Activated CD8-positive, alpha-beta memory T cell treated with anti-CD3 and anti-CD28 coated beads for 48 hours (primary cell): ENCODE measurements at places on chromosomes 4 and X.

GRCh38 chrX:16958356-16958755 lies 11.9 kb downstream of the REPS2 start:
- no peak for DNase-seq

DNA sequence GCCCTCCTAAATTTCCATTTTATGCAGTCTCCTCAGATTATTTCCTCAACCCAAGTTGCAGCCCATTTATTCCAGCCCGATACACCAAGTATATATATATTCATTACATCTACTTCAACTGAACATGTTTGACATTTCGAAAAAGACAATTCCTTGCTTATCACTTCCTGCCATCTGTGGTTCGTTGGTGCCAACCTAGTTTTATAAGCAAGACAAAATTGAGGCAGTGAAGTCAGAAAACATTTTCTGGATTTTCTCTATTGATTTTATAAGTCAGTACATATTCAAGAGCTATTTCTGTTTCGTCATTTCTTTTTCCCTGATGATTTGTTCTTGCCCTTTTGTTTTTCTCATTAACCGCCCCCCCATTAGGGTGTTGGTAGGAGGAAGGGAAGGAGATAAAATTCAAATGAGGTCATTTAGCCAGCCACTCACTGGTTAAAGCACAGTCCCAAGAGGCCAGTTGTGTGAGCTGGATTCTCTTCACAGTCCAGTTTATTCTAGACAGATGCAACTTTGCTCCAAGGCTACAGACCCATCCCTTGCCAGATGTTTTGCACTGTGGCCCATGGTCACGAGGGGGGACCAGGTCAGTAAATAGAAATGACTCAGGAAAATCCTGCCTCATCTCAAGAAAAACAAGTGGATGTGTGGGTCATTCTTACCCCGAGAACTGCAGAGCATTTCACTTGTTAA lies 20.3 kb upstream of the VEGFD start:
- no peak for DNase-seq

DNA sequence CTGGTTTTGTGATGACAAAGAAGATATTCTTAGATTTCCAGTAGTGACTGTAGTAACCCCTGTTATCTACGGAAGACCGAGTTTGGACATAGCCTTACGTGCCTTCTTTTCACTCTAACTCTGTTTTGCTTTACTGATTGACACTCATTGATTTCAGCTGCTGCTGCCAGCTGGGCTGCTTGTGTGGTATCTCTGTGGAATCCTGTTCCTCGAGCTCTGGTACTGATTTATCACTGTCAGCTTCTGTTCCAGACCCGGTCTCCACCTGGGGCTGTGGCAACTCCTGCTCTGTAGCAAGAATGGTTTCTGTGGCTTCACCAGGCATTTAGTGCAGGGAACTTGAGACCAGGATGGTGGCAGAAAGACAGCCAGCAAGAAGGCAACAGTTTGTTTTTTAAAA lies 24.6 kb upstream of the LAP3 start:
- no peak for DNase-seq

DNA sequence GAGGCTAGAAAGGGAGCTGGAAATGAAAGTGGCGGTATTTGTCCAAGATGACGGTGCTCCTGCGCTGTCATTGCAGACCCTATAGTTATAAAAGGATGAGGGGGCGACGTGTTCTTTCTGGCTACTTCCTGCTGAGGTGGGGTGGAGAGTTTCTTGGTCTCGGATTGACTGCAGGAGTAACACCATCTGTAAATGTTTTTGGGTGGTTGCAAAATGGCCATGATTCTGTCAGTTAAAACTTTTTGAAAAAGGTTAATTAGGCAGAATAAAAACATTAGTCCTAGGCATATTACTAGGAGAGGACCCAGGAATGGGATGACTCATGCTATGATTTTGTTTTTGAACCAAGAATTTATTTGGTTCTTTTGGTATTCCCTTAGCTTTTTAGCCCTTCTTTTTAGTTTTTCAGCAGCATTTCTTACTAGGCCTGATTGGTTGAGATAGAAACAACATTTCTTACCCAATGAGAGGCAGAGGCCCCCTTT lies 53.1 kb downstream of the USP11 start:
- no peak for DNase-seq

- DNase-seq = no peak
Observed at GRCh38 chr4:124902001-124902515, 189.5 kb upstream of the ANKRD50 start.

DNA sequence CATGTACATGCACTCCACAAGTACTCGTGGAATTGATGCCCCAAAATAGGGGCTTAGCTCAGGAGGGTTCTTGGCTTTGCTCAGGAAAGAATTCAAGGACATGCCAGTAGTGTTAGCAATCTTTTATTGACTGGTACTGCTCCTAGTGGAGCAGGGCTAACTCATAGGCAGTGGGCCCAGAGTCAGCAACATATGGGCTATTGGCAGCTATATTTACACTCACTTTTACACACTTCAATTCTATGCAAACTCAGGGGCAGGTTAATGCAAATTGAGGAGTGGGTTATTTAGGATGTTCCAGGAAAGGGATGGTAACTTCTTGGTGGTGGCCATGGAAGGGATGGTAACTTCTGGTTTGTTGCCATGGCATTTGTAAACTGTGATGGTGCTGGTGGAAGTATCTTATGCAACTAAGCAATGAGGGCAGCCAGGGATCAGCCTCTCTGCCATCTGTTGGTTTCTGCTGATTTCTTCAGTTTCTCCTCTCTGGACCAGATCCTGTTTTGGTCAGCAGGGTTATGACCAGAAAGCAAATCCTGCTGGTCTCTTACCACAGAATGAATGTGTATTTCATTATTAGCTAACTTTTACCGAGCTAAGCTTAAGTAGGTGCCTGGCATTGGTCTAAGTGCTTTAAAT lies 69.2 kb upstream of the FAT1 start:
- DNase-seq = no peak

- DNase-seq = no peak
Observed at GRCh38 chr4:144556636-144557035, 89.3 kb upstream of the HHIP start.

DNA sequence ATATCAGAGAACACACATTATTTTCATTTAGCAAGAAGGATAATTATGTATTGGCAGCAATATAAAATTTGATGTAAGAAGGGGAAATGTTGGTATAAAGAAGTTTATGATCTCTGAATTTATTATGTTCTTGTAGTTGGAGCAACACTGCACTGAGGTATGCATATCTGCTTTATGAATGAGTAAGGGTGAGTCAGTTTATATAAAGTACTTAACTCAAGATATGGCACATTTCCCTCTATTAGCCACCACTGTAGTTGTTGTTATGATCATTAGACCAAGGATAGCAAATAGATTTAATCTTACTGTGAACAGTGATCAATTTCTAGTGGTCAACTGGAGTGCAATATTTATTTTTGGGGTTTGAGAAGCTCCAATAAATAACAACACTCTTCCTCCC lies 66.6 kb downstream of the SNX25 start:
- DNase-seq = no peak

DNA sequence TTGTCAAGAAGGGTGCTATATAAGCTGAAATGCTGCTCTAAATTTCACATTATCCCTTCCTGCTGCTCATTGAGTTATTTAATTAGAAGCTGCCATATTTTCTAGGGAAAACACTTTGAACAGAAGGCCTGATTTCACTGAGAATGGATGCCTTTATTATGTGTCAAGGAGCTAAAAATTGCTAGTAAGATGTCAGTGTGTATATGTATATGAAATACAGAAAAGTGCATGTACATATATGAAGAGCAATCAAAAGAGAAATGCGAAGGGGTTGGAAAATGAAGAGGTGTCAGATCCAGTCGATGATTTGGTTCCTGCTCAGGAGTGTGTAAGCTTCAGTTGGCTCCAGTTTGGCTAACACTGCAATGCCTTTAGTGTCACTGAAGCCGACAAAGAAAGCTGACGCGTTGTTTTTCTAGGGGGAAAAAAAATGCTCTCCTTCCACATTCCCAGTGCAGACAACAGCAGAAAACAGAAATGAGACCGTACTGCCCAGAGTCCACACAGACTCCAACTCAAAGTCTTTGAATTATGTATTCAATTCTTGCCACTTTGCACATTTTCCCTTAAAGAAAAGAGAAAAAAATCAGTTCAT lies 154.2 kb downstream of the NHS start:
- DNase-seq = no peak

- DNase-seq = no peak
Observed at GRCh38 chr4:81844717-81845116, 373.0 kb upstream of the RASGEF1B start.

DNA sequence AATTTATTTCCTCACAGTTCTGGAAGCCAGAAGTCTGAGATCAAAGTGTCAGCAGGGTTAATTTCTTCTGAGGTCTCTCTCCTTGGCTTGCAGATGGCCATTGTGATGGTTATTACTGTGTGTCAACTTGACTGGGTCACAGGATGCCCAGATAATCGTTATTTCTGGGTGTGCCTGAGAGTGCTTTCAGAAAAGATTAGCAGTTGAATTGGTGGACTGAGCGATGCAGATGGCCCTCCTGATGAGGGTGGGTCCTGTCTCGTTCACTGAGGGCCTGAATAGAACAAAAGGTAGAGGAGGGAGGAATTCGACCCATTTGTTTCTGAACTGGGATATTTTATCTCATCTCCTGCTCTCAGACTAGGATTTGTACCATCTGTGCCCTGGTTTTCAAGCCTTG lies 15.7 kb downstream of the SMIM43 start:
- no peak for DNase-seq

DNA sequence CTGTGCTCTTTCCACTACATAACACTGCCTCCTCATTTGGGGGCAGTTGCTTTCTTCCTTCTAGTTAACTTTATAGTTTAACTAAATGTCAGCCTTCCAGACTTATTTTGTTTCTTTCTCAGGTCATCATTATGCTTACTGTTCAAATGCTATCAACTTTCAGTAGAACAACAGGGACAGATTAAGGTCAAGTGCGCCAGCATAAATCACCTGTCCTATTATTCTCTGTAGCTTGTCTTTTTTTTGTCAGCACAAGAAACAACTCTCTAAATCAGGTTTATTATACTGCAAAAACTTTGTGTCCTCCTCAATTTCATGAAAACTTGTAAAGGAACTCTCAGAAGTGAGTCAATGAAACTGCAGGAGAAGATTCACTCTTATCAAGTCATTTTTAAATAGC lies 19.6 kb downstream of the SPANXA2 start:
- DNase-seq = no peak

GRCh38 chr4:14742054-14742453 lies 260.2 kb upstream of the CPEB2 start:
- DNase-seq = no peak

DNA sequence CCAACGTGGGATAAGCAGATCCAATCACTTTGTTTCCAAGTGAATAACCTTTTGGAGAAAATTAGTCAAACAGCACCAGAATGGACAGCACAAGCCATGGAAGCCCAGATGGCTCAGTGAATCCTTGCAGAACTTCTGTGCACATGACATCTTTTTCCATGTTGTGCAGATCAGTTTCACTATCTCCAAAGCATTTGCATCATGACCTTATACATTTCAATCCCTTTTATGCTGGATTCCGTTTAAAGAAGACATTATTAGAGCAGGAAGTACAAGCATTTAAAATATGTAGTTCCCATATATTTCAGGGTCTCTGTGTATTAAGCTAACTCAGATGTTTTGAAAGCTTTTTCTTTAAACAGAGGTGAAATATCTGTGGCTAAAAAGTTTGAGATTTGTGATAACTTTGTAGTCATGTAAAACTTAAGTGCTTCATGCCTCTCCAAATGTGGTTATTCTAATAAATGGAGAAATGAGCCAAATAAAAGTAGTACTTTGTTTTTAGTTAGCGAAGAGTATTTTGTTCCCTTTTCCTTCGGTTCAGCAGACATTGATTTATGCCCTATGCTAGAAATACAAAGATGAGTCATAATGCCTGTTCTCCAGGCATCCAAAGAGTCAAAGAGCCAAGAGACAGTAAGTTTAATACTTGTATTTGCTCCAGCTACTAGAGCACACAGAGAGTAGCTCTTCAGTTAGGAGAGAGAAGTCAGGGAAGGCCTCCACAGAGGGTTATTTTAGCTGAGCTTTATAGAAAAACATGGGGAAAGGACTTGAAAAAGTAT lies 39.0 kb downstream of the PLAC8 start:
- no peak for DNase-seq

GRCh38 chrX:84218726-84219125 lies 30.7 kb upstream of the RPS6KA6 start:
- no peak for DNase-seq

- DNase-seq = no peak
Observed at GRCh38 chr4:84482564-84483563, 16.2 kb downstream of the NKX6-1 start.

DNA sequence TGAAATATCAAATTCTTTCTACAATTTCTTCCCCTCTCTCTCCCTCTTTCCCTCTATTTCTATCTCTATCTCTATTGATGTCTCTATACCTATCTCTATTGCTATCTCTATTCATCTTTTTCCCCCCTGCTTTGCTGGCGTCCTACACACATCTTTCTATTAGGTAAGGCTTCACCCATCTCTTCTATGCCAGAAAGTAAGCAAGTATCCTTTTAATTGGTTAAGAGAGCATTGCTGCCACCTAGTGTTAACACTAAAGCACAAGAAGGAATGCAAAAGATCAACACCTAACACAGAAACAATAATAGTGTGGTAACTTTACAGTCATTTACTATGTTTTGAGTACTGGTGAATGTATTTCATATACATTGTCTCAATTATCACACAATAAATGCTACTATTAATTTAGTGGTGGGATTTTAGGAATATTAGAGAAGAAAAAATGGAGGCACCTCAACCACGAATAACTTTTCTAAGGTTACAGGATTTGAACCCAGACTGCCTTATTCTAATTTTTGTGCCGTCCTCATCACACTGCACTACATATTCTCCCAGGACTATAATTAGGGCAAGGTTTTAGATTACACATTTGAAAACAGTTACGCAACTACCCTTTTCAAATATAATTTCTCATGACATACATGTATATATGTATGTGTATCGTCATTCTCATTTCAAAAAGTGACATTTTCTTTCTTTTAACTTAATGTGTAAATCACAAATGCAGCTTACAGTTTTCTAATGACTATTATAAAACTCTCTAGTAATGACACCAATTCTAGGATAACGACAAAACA lies 3.7 kb upstream of the C4orf36 start:
- DNase-seq = no peak

DNA sequence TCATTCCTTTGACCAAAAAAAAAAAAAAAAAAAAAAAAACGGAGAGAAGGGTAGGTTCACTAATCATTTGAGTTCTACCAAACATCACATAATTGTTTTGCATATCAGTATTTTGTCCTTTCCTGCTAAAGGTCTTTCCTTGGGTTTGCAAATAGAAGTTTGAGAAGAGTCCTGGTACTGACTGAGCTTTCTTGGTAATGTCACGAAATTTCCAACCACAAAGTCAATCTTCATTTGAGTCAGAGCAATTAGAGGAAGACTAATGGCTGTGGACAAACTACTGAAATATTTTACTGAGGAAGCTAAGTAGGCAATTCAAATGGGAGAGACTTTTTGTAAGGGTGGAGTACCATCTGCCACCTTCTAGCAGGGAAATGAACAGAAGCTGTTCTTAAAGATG lies 21.7 kb upstream of the CD40LG start:
- no peak for DNase-seq

DNA sequence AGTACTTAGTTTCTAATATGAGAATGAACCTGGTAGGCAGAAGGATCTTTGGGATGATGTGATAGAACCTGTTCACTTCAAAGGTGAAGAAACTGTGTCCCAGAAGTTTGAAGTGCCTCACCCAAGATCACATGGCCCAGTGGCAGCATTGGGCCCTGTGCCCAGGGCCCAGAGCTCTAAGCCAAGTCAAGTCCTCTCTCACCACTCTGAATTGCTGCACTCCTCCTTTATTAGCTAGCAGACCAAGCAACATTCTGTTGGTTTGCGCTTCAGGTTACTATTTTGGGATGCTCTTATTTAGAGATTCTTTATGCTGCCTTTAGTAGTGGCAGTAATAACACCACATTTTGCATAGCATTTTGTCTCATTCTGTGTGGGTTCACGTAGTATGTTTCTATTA lies 82.7 kb downstream of the PARM1 start:
- DNase-seq = no peak
